Activated naive CD4-positive, alpha-beta T cell treated with Interleukin-2 at 50 U/mL for 16 hours (primary cell): ENCODE measurements at places on chromosomes 2 and 18.

GRCh38 chr2:11337909-11338308, 6.5 kb downstream of the ROCK2 start:
- DNase-seq = no peak

GRCh38 chr2:174682007-174682577, 82.2 kb downstream of the CHRNA1 start:
- DNase-seq = peak; percentile 50

DNA sequence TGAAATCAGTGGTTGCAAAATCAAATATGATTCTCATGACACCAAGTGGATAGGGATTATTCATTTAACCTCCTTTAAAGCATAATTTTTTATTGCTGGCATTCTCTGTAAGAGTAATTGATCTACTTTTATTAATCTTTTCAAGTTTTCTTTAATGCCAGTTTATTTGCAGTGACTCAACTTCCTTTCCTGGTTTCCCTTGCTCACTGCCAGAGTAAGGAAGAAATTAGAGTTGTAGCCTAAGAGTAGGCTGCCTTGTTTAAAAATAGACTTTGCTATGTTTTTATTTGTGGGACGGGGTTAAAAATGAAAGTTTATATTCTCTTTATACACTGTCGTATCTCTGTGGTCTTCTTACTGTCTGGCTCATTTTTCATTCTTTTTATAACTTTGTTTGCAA, 148.6 kb downstream of the WDR7 start:
- DNase-seq = no peak

DNA sequence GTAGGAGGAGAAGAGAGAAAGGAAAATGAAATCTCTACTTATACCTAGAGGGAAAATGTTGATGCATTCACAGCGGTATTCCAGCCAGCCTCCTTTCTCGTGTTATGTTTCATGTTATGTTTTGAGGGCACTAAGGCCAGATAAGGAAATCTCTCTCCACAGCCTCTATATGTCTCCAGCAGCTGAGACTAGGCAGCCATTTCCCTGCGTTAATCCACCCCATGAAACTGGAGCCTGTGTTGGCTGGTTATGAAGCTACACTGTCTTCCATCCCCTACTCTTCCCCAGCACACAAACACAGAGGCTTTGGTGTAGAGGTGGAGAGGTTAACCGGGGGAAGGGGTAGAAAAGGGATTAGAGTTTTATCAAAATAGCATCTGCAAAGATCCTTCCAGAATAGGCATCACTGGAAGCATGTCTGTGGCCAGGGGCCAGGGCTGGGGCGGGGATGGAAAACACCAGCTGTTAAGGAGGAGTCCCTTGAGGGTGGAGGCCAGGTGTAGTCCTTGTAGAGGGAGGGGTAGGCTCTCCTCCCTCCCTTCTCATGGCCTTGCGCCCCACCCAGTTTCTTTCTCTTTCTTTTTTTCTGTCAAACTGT, 100.9 kb upstream of the TNP1 start:
- DNase-seq = no peak

DNA sequence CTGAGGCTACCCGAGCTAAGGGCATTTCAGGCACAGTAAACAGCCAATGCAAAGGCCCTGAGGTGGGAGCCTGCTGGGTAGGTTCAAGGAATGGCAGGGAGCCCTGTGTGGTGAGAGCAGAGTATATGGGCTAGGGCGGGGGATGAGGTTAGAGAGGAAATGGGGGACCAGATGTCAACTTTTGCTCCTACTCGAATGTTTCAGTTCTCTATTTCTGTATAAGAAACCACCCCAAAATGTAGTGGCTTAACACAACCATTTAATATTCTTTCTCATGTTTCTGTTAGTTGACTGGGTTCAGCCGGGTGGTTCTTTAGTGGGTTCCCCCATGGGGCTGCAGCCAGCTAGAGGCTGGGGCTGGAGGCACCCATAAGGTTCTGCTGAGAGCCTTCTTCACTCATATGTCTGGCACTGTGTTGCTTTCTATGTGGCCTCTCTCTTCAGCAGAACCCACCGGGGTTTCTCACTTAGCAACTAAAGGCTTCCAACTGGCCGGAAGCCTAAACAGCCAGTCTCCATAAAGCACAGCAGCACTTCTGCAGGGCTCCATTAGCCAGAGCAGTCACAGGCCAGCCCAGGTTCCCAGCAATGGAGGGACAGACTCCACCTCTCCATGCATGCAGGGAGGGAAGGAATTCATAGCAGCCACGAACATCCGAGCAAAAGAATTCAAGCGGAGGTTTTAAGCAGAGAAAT, 5.6 kb upstream of the ATOH8 start:
- DNase-seq = no peak

GRCh38 chr2:226888971-226889370, 53.1 kb downstream of the RHBDD1 start:
- DNase-seq = no peak

DNA sequence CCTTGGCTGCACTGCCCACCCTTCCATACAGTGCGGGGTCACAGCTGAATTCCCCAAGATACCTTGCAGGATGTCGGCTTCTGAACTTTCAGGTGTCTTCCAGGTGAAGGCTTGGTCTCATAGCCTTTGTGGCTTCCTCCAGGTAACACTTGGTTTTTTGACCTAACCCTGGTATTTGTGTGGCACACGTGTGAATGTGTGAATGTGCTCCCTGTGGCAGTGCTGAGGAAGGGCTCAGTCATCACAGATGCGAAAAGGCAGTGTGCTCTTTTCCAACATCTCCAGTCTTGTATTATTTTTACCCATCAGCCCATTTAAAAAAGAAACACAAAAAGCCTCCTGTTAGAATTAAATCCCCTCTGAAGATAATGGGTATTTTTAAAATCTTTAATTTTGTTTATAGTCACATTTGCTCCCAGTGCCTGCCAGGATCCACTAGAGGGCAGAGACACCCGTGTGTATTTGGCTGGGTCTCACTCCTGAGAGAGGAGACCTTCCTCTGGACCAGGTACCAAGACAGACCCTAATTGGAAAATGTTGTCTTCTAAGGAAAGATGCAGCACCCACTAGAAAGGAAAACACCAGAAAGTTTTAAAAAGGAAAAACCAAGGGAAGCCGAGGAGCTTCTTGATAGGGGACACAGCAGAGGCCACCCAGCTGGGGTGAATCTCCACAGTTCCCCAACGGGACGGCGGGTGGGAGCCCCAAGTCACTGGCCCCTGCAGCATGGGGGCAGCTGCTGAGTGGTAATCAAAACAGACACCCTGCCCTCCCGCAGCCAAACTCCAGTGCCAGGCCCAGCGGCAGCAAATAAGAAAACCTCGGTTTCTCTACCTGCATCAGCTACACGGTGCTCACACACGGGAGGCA, 27.7 kb downstream of the FAM110C start:
- DNase-seq = no peak

- DNase-seq = no peak
Observed at GRCh38 chr2:28801726-28802125, 8.9 kb upstream of the SPDYA start.

GRCh38 chr2:186891185-186891621, 42.2 kb upstream of the ZSWIM2 start:
- DNase-seq = no peak

DNA sequence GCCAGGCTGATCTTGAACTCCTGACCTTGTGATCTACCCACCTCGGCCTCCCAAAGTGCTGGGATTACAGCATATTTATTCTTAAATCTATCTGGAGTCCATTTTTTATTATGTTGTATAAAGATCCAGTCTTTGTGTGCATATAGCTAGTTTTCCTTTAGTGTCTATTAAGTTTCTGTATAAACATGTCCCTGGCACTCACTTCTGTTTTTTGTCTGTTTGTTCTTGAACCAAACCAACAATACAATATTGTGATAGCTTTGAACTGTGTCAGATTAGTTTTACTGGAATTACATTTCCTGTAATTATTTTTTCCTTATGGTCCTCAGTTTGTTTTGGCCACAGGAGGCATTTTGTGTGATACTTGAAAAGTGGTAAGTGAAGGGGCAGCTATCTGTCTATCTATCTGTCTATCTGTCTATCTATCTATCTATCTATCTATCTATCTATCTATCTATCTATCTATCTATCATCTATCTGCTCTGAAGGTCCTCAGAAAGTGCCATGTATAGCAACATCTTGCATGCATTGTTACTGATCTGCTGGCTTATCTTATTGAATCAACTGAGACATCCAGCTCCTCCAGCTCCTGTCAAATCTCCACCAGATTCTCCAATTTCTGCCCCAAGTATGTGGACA, 70.9 kb upstream of the ACVR1 start:
- no peak for DNase-seq

GRCh38 chr2:209845666-209846065, 74.0 kb downstream of the UNC80 start:
- DNase-seq = no peak

DNA sequence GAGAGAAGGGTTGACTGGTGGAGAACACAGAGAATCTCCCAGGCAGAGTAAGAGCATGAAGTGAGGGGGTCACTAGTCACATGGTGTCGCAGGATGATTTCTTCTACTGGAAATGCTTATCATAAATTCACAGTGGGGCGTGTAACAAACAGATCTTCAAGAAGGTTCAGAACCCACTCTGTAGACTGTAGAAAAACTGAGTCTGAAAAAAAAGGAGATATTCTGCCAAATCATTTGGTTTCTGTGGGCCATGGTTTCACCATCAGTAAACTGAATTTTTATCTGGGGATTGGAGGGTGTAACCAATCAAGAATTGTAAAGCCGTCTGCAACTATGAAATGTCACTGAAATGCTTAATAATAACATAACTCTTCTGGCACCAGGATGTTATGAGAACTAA, 15.0 kb downstream of the TPGS2 start:
- no peak for DNase-seq

DNA sequence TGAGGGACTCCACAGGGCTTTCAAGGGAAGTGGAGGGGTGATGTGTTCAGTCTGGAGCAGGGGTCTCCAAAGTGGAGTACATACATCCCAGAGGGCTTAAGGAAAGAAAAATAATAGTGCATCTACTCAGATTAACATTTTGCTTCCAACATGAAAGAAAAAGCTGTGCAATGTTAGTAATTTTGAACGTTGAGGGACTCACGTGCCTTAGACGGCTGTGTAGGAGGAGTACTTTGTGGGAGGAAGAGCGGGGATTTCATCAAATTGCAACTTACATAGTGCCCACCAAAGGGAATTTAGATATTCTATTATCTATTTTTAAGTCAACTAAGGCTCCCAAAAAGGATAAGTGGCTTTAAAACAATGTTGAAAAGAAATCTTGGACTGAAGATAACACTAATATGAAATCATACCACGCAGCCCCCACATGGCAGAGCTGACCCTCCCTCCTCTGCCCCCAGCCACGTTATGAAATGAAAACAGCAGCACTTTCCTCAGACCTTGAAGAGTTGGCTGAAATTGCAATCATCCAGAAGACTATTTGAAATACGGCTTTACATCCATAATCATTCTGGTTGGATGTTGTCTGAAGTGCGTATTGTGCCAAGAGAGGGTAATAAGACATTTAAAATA, 42.9 kb downstream of the MEX3C start:
- no peak for DNase-seq

GRCh38 chr2:168970711-168971233, 60.4 kb downstream of the ABCB11 start:
- DNase-seq = no peak

DNA sequence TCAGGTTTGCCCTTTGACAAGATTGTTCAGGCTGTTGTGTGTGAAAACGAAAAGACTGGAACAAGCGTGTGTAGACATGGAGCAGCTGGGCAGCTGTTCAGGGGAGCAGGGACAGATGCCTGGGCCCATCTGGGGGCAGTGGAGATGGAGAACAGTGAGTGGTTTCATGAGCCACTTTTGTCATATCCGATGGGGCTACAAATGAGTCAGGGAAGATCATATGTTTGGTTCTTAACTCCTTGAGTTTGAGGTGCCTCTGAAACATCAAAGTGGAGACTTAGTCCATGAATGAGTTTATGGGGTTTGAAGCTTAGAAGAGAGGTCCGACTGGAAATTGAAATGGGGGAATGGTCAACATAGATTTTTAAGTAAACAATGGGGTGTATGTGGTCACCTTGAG, 9.3 kb upstream of the PLB1 start:
- DNase-seq = no peak

GRCh38 chr2:20626698-20627513, 24.0 kb downstream of the HS1BP3 start:
- no peak for DNase-seq

DNA sequence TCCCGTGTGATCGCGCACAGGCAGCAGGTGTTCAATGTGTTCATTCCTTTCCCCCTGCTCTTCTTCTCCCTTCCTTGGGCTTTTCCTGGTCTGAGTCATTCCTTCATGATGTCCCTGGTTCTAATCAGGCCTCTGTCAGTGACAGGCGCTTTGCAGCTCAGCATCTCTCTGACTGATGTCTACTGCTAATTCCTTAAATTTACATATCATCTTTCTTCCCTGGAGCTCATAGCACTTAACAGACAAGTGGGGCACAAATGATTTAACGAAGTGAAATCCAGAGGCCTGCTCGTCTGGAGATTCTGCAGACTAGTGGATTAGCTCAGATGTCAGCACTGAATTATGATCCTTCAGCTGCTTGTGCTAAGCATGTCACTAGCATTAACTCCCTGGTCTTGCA, 77.9 kb downstream of the NRP2 start:
- DNase-seq = no peak

GRCh38 chr18:76260941-76261472, 234.0 kb downstream of the ZNF516 start:
- DNase-seq = no peak

DNA sequence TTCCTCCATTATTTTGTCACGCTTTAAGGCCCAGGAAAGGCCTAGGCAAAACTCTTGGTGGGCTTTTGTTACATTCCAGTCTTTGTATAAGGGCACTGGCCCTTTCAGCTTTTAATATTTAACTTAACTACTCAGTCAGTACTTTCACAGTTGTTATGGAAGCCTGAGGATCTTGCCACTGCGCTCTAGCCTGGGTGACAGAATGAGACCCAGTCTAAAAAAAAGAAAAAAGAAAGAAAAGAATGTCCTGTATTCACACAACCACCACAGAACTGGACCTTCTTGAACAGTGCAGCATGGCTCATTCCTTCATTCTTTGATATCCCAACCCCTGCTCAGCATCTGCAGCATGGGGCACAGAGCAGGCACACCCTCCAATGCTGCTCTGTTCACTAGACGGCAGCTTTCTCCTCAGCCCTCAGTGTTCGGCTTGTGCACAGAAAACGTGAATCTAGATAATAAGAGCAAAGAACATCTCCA, 93.4 kb upstream of the MSH2 start:
- DNase-seq = no peak

DNA sequence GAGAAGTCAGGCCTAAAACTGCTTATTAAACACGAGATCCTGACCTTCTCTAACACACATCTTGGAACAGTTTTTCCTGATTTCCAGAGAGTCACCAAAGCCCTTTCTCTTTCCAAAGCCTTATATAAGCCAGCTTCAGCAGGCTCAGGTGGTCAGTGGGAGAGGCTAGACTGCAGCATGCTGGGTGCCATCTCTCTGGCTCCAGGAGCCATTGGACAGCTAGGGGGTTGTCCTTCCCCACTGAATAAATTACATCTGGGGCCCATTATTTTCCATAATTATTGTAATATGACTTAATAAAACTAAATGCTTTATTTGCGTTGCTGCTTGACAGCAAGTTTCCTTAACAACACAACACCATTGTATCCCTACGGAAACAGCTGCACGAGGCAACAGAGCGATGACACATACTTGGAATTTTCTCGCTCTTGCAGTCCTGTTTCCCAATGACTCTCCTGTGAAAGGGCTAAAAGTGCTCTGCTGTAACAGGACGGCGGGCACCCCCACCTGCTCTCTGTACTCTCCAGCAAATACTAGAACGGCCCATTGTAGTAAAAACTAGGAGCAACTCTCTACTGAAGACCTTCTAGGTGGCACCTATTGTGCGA, 160.6 kb downstream of the RNF144A start:
- DNase-seq = no peak

GRCh38 chr2:232463701-232464543, 8.0 kb downstream of the ALPI start:
- no peak for DNase-seq

GRCh38 chr2:30984148-30984547, 154.1 kb downstream of the GALNT14 start:
- DNase-seq = no peak
